ENCODE measurements at places on chromosomes 3 and 15.

- DNase-seq = no peak
Observed at GRCh38 chr3:94028093-94028837, at the start of gene STX19. STX19 (minus strand) TSS chr3:94028597; CDS start chr3:94015269, 13,328 bp downstream.

- DNase-seq = no peak
Observed at GRCh38 chr3:5144316-5144994, 22.4 kb downstream of the ARL8B start.

GRCh38 chr15:92947071-92947730 lies 47.1 kb downstream of the CHD2 start:
- no peak for DNase-seq

DNA sequence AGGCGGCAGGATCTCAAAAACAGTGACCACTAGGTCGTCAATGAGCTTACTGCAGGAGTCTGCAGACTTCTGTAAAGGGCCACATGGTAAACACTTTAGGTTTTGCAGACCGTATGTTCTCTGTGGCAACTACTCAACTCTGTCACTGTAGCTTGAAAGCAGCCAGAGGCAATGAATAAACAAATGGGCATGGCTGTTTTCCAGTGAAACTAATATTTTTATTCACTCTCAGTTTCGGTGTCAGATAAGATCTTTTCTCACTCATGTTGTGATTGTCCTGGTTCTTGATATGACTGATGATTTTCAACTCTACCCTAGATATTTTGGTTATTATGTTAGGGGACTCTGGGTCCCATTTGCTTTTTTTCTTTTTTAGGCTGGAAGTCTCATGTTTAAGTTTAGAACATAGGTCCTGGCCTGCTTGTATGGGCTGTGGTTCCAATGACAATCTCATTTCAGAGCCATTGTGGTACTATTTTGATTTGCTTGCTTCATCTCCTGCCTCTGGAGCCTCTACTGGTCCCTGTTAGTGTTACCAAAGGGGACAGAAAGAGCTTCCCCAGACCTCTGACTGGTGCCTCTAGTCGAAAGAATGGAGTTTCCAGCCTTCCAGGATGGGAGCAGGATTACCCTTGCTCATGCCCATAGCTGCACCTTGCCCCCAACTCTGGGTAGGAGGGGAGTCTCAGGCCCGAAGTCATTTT lies 222.0 kb downstream of the STT3B start:
- DNase-seq = no peak

DNA sequence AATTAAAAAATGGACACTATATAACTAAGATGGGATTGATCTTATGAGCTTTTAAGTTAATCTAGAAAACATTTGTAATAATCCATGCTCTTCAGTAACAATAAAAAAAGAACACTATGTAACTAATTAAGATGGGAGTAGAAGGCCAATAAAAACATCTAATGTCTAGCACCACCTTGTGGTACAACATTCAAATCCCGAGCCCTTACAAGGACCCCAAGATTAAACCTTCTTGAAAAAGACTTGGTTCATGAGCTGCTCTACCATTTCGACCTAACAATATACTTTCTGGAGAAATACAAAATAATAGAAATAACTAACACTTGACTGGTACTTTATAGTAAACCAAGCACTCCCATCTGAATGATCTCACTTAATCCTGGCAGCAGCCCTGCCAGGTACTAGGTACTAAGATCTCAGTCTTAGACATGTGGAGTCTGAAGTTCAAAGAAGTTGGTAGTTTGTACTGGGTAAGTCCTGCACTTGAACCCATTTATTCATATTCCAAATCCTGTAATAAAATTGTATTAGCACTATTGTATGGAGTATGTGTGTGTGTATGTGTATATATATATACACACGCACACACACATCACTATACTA lies 21.8 kb downstream of the METTL6 start:
- peak; percentile 62 for DNase-seq

- no peak for DNase-seq
Observed at GRCh38 chr15:52440414-52440813, 88.3 kb downstream of the MYO5A start.

DNA sequence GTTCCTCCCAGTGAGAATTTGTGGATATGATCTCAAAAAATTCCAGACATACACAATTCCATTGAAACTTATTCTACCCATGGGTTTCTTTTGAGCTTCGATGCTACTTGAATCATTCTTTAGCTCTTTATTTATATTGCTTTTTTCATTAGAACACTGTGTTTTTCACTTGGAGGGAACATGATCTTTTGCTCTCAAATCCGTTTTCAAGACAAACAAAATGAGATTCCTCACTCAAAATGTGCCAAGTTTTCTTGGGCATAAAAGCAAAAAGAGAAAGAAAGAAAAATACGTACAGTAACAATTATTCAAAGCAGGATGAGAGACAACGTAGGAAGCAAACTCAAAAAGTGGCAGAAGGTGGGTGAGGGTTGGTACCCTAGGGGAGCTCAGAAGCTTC lies 118.8 kb upstream of the PDZRN3 start:
- no peak for DNase-seq

GRCh38 chr15:99054892-99055291 lies 47.3 kb upstream of the PGPEP1L start:
- no peak for DNase-seq

GRCh38 chr3:83039422-83039821 lies 1278.0 kb upstream of the GBE1 start:
- DNase-seq = no peak

DNA sequence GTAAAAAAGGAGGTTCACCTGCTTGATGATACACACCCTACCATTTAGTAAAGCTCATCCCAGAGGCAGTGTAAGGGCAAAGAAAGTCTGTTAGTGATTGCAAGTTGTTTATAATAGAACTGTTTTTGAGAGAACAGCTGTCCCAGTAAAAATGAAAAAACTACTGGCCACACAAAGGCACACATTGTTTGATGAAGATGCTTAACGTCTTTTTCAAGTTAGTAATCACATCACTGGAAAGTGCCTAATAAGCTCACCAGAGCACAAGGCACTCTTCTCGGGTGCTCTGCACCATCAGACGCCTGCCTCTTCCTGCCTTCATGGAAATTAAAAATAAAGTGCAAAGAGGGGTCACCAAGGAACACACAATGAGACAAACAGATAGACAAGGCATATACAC lies 186.9 kb downstream of the PDZRN3 start:
- no peak for DNase-seq

DNA sequence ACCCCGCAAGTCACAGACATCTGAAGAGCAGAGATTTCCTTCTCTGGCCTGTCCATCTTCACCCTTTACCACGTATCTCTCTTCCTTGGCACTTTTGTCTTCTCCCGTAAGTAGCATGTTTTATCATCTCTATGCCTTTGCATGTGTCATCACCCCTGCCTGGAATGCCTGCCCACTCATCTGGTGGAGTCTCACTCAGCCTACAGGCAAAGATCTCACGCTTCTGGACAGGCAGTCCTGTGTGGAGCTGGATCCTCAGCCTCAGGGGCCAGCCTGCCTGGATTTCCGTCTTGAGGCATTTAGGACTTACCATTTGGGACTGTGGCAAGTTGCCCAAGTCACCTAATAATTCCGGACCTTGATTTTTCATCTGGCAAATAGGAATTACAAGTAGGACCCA lies 114.3 kb upstream of the CACNA2D3 start:
- peak; percentile 11 for DNase-seq

GRCh38 chr3:186783731-186784515 lies 546 bp downstream of the EIF4A2 start:
- DNase-seq = peak; percentile 92

- DNase-seq = no peak
Observed at GRCh38 chr15:90033006-90033405, 31.9 kb downstream of the ZNF710 start.

- DNase-seq = no peak
Observed at GRCh38 chr3:120174811-120175539, 80.7 kb upstream of the GSK3B start.

GRCh38 chr3:186281176-186281575 lies 80.9 kb downstream of the DGKG start:
- DNase-seq = no peak

DNA sequence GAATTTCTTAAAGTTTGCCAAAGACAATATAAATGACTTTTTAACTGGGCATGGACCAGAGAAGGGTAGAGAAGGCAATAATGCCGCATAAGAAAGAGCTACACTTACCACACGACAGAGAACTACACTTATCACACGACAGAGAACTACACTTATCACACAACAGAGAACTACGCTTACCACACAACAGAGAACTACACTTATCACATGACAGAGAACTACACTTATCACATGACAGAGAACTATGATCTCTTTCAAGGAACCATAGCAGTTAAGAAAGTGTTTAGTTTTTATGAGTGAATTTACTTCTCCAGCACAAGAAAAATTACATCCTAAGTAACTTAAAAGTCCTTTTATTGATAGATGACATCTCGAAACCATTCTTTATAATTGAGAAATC lies 32.0 kb downstream of the DCUN1D1 start:
- no peak for DNase-seq

DNA sequence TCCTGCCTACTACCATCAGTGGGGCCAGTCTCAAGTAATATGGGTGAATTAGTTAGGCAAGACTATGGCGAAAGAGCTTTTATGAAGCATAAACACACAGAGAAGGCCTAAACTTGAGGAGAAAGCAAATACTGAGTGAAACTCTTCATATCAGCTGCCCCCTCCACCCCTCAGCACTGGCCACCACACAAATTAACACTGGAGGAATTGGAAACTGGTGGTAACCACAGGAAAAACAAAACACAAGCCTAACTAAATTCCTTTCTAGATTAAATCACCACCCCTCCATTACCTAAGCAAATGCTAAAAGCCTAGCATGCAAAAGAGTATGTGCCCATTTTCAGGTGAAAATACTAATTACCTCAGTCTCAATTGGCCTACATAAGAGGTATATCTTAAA lies 774.7 kb upstream of the NECTIN3 start:
- DNase-seq = no peak

- no peak for DNase-seq
Observed at GRCh38 chr15:38626443-38627050, 61.9 kb upstream of the RASGRP1 start.

- no peak for DNase-seq
Observed at GRCh38 chr3:13007251-13007941, 65.8 kb downstream of the IQSEC1 start.

GRCh38 chr15:88378188-88378637 lies 89.0 kb downstream of the MRPL46 start:
- no peak for DNase-seq

- no peak for DNase-seq
Observed at GRCh38 chr3:170440344-170440743, 21.7 kb downstream of the CLDN11 start.

- no peak for DNase-seq
Observed at GRCh38 chr3:32157600-32158264, 51.3 kb downstream of the GPD1L start.

- no peak for DNase-seq
Observed at GRCh38 chr15:70450142-70450443, 313.3 kb downstream of the UACA start.

DNA sequence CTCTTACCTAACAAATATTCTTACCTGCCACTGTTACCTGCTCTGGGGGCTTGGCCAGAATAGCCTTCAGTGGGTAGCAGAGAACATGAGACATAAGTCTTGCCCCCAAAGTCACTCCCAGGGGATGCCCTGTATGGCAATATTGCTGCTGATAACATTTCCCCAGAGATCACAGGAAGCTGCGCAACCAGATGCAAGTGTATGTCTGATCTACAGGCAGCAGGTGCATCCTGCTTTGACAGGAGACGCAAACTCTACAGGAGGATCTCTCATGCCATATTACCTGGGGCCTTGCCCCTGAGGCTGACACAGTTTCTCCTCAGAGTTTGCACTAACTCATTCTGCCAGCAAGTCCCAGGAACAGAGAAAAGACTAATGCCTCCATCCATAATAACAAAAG lies 174.4 kb upstream of the LPP start:
- DNase-seq = no peak

- DNase-seq = no peak
Observed at GRCh38 chr3:136171097-136171542, 25.0 kb downstream of the MSL2 start.

GRCh38 chr3:143419611-143420010 lies 300.0 kb downstream of the CHST2 start:
- DNase-seq = no peak

- DNase-seq = no peak
Observed at GRCh38 chr3:20125897-20126296, 60.1 kb downstream of the SGO1 start.

GRCh38 chr3:190086191-190086590 lies 34.5 kb downstream of the P3H2 start:
- DNase-seq = no peak

DNA sequence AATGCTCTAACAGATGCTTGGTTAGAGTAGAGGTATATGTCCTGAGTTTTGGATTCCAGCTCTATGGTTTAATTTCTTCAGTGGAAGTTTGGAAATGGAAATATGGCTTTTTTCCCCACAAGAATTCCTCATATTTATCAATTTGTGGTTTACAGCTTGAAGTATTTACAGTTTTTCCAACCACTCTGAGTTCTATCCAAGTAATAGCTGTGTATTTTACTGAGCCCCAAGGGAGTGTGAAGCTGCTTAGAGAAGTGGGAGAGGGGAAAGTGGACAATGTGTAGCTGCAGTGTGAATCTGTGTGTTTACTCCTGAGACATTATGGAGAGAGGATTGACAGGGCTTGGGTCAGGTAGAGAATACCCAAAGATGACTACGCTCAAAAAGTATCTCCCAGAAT lies 54.5 kb downstream of the NEK11 start:
- no peak for DNase-seq

DNA sequence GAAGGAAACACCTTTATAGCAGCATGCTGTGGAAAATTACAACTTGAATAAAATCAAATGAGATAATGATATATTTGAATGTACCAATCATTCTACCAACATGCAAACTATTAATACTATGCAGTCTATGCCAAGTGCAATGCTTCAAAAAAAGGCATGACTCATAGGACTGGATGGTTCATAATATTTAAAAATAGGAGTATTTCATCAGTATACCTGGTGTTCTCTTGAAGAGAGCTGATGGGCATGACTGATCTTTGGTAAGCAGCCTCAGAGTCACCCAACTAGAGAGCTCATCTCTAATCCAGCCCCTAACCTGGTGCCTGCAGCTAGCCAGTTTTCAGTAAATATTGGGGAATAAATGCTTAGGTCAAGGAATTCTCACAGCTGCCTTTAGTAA lies 434.7 kb upstream of the ARRDC4 start:
- DNase-seq = no peak

GRCh38 chr15:86685263-86685662 lies 605.6 kb downstream of the AGBL1 start:
- DNase-seq = no peak
